ENCODE measurements at places on chromosomes 3 and 15.

DNA sequence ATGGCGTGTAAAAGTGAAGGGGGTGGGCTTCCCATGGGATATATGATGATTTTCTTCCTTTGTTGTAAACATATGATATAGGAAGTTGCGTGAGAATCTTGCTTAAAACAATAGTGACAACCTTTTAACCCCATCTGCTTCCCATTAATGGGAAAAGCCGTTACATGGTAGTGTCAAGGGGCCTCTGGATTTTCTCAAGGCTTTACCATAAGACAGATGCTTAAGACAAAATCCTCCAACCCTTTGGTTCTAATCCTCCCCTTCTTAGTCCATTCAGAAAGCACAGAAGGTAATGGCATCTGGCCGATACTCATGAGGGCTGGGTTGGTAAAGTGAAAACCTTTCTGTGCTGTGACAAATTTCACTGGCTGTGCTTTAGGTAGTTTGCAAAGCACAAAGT lies 25.0 kb downstream of the DPH3 start:
- no peak overlapping the region for H3K27ac ChIP-seq
- no peaks in the 10 kb centered on the region for H3K4me1 ChIP-seq
- no peaks in the 10 kb centered on the region for H3K36me3 ChIP-seq
- no peak for DNase-seq
- H3K27me3 ChIP-seq: no peaks in the 10 kb centered on the region

- DNase-seq: peak; percentile 93
- H3K36me3 ChIP-seq: no peaks in the 10 kb centered on the region
- H3K27ac ChIP-seq: peak overlapping the region; percentile 75
- no peak overlapping the region for H3K4me3 ChIP-seq
- peaks cover 12% of the 10 kb centered on the region for H3K4me1 ChIP-seq
Measured at GRCh38 chr15:77944002-77944867, 133.3 kb downstream of the TBC1D2B start.

- no peaks in the 10 kb centered on the region for H3K36me3 ChIP-seq
- DNase-seq: no peak
- no peaks in the 10 kb centered on the region for H3K4me1 ChIP-seq
Measured at GRCh38 chr3:23926246-23926645, 9.3 kb downstream of the RPL15 start.

GRCh38 chr3:107989661-107990060 lies 101.2 kb downstream of the CD47 start:
- peaks cover 13% of the 10 kb centered on the region for H3K4me1 ChIP-seq

DNA sequence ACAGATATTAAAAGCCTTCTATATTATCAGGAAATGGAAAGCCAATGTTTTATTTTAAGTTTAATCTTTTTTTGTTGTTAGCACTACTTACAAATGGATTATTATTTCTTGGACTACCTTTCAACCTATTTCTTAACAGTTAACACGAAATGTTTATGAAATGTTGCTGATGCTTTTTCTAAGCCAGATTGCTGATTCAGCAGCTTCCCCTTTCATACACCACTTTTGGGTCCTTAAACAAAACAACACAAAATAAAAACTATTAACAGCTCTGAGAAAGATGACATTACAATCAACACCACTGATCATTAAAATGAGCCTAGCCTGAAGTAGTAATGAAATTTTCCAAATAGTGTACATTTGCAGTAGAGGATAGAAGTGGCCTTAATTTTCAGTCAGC lies 99.2 kb upstream of the VEPH1 start:
- no peak overlapping the region for H3K27ac ChIP-seq
- H3K27me3 ChIP-seq: no peaks in the 10 kb centered on the region
- DNase-seq: no peak

DNA sequence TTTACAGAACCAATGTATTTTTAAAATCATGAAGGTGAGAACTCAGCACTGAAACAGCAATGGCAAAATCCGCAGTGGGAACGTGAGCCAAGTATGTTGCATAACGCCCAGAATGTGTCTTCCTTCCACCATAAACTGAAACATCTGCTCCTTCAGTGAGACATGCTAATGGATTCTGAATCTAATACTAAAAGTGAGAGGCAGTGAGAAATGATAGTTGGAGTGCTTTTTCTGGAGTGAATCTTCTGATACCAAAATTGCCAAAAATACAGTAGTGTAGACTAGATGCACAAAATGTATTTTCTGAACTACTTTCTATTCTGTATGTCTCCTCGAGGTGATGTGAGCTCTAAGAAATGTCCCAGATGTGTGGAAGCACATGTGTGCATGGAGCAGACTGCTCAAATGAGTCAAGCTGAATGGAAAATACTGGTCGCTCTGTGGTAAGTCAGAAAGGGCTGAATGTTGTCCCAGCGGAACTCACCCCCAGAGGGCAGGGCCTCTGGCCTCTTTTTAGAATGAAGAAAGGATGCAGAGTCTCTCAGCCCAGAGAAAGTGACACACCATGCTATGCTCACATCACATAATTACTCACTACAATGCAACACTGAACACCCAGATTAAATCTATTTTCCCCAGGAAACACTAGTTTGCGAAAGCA lies 73.0 kb downstream of the ATP10A start:
- H3K4me1 ChIP-seq: peaks cover 3% of the 10 kb centered on the region
- no peak overlapping the region for H3K4me3 ChIP-seq
- H3K27ac ChIP-seq: peak overlapping the region; percentile 64
- H3K27me3 ChIP-seq: no peaks in the 10 kb centered on the region
- peak; percentile 14 for DNase-seq
